ENCODE measurements at places on chromosomes 3 and 15.

GRCh38 chr15:39946862-39947261, 12.9 kb downstream of the EIF2AK4 start:
- no peak for DNase-seq

DNA sequence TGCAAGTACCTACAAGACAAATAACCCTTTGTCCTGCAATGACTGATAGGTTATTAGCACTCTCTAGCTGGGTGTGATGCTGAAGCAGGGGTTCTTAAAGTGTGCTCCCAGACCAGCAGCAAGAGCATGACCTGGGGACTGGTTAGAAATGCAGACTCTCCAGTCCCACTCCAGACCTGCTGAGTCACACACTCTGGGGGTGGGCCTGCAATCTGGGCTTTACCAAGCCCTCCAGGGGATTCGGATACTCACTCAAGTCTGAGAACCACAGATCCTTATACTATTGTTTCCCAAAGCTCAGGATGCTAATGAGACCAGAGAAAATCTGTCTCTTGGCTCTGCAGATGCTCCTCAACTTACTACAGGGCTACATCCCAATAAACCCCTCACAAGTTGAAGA, 142.1 kb upstream of the RAD18 start:
- DNase-seq: no peak

DNA sequence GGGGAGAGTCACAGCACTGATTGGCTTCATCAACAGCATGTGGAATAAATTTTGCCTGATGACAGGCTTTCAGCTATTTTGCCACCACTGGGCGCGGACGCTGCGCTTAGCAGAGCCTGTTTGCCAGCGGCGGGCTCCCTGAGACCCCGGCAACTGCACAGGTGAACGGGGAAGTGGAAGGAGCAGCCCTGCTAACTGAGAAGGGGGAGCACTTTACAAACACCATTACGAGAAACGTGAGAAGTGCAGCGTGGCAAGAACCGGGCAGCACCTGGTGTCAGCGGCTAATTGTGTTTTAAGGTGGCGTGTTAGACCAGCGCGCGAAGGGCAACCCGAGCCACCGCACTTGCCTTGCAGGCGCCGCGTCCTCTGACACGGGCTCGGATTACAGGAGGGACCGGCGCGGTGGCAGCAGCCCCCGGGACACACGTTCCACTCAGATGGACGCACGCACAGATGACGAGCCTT, 307.8 kb upstream of the ARRDC4 start:
- DNase-seq: no peak

GRCh38 chr15:32843219-32843815, 125.5 kb downstream of the GREM1 start:
- no peak for DNase-seq

GRCh38 chr15:61342390-61342789, 113.3 kb upstream of the RORA start:
- DNase-seq: no peak

DNA sequence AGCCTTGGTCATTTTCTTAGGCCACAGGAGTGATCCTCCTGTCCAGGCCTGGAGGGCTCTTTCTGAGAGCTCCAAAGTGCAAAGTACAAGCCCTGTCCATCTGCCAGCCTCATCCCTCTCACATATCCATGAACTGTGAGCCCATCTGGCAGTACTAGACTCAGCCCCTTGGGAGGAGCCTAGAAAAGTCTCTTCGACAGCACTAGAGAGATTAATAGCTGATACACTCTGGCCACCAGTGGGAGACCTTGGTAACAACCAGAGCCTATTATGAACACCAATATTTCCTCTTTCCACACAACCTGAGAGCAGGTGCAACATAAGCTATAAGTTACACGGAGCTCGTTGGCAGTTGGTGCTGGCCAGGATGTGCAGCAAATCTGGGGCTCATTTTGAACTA, 59.5 kb upstream of the DCLK3 start:
- DNase-seq: no peak
